ENCODE measurements at places on chromosomes 3 and 15. TPM values are rescaled to one million over a fixed set of nuclear protein-coding genes. Genes with fewer than 3 reads are reported as not detected.
A peak's percentile ranks its signal among the peaks of the same experiment; 100 is the strongest.

GOLGA8K gene
- polyA plus RNA-seq: 1.7 TPM

PLCB2 gene
- polyA plus RNA-seq: 7.8 TPM

EXD1 gene
- not detected for polyA plus RNA-seq

AADACL2 gene
- polyA plus RNA-seq: 3.2 TPM

GNAT1 gene
- not detected for polyA plus RNA-seq

PGBD4 gene
- polyA plus RNA-seq: 2.3 TPM

ATP8B4 gene
- 2.7 TPM for polyA plus RNA-seq

CFAP92 gene
- polyA plus RNA-seq: 1.3 TPM

SUCLG2 gene
- 36.2 TPM for polyA plus RNA-seq

SETMAR gene
- 14.9 TPM for polyA plus RNA-seq

CPN2 gene
- not detected for polyA plus RNA-seq

PLSCR2 gene
- 0.42 TPM for polyA plus RNA-seq

PRR20G gene
- not detected for polyA plus RNA-seq

CPNE9 gene
- not detected for polyA plus RNA-seq

GRCh38 chr15:71278989-71279756, 163.9 kb downstream of the THSD4 start:
- DNase-seq: peak; percentile 91

GRCh38 chr15:57671636-57672035, 34.9 kb upstream of the POLR2M start:
- DNase-seq: no peak

- DNase-seq: no peak
Measured at GRCh38 chr3:23547905-23548650, 257.7 kb upstream of the UBE2E1 start.

DNA sequence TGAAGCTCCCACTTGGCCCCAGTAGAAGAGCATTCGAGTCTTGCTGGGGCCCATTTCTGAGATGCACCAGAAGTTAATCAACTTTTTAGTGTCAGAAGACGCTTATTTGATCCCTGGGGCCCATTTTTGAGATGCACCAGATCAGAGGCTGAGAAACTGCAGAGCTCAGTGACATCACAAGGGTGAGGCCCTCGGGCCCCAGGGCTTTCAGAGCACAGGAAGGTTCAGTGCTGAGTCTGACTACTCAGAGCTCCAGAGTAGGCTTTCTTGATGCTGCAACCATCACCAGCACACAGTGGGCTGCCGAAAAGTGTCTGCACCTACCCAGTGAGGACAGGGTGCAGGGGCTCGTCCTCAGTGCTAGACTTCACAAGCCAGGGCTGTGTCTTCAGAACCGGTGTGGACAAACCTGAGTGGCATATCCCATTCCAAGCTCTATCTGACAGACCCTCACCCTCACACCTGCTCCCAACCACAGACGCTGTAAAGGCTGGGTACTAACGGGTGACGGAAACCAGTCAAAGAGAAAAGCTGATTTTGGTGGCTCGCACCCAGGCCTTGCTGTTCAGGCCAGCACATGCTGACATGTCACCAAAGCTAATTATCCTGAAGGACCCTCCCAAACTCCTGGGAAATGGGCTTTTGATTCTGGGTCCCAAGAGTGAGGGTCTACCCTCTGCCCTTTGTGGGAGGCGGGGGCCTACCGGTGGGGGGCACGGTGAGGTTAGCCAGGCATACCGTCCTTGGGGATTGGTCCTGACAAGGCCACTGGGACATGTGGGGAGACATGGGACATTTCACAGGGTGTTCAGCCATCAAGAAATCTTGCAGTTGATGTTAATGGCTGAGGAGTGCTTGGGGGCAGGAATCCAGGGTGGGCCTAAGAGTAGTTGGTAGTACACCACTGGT, 83.0 kb downstream of the PDCD6IP start:
- DNase-seq: no peak

GRCh38 chr15:92674347-92674746, 18.8 kb upstream of the FAM174B start:
- DNase-seq: no peak

- no peak for DNase-seq
Measured at GRCh38 chr3:39396690-39397089, 9.8 kb upstream of the RPSA start.

GRCh38 chr3:76859596-76859995, 180.3 kb upstream of the ROBO2 start:
- DNase-seq: no peak

- peak; percentile 30 for DNase-seq
Measured at GRCh38 chr3:41933154-41933676, 28.7 kb downstream of the ULK4 start.

DNA sequence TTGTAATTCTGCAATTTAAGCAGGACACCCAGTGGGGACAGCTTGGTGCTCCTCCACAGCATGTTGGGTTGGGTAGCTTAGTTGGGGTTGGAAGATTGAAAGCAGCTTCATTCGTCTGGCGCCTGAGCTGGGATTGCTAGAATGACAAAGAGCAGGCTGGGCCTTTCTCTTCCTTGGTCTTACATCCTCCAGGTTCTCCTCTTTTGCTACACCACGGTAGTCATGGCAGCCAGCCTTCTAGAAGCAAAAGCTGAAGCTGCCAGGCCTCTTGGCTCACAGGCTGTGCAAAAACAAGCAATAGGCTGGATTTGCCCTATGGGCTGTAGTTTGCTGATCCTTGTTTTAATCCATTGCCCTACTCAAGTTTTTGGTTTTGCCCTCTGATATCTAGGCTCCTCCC, 3.2 kb upstream of the ANXA2 start:
- no peak for DNase-seq

GRCh38 chr15:93479715-93480114, 390.7 kb upstream of the RGMA start:
- DNase-seq: peak; percentile 93

GRCh38 chr3:171113716-171114115, 87.2 kb upstream of the SLC2A2 start:
- DNase-seq: no peak

- DNase-seq: no peak
Measured at GRCh38 chr3:123379041-123379830, 69.7 kb downstream of the ADCY5 start.

- no peak for DNase-seq
Measured at GRCh38 chr3:124434176-124434575, 296.1 kb upstream of the UMPS start.

DNA sequence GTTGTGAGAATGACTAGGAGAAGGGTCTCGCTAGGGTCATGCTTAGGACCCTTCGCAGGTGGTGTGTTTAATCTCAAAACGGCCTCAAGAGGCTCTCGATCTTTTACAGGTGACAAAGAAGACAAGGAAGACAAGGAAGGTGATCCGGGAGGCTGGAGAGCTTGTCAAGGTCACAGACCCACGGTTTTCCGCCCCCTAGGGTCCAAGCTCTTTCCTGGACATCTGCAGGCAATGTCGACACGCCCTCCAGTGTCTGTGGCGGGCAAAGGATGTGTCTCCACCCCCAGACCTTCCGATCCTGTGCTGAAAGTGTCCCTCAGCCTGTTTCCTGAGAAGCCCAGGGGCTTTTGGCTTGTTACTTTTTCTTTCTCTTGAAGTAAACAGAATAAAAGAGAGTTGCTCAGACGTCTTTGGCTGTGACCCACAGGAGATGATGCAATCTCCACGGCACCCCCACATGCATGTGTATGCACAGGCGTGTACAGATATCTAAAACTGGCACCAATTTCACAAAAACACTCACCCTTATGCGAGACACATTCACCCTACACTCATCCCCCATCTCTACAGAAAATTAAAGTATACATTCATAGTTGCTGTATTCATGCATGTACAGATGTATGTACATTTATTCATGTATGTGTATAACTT, 108.8 kb downstream of the KLF13 start:
- peak; percentile 58 for DNase-seq

GRCh38 chr15:85116925-85117646, 135.4 kb downstream of the PDE8A start:
- DNase-seq: no peak

- no peak for DNase-seq
Measured at GRCh38 chr3:49377483-49377882, 19.3 kb upstream of the GPX1 start.

DNA sequence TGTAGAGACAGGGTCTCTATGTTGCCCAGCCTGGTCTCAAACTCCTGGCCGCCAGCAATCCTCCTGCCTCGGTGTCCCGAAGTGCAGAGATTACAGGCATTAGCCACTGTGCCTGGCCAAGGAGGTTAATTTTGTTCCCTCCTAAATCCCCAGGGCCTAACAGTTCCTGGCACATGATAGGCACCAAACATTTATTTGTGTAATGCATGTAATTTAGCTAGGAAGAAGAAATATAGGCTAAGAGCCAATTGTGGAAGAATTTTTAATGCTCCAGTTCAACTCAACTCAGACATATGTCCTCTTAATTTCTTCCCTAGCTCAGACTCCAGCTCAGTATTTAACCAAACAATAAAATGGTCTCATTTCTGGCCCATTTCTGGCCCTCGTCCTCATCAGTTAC, 7.7 kb upstream of the ZNF592 start:
- DNase-seq: no peak

- DNase-seq: no peak
Measured at GRCh38 chr3:29176501-29176900, 104.4 kb upstream of the RBMS3 start.

DNA sequence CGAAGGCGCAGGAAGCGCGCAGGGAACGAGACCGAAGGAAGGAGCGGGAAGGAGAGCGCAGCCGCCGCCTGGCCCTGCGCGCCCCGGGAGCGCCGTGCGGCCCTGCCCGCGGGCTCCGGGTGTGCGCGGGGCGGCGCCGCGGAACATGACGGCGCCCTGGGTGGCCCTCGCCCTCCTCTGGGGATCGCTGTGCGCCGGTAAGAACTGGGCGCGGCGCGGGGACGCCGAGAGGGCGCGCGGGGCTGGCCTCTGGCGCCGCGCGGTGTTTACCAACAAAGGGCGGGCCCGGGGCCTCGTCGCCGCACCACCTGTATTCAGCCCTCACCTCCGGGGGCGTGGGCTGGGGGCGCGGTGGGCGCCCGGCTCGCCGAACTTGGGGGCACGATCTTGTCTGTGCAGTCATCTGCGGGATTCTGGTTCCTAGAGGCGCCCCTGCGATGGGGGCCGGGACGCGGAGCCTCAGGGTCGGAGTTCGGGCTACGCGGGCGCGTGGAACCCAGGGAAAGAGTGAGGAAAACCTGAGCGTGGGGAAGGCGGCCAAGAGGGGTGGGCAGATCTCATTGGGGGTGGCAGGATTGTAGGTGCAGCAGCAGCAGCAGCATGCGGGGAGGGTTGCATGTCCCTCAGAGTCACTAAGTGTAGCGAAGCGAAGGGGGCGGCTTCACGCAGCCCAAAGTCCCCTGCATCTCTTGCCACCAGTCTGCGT, 641 bp downstream of the ACVR2B start:
- no peak for DNase-seq

DNA sequence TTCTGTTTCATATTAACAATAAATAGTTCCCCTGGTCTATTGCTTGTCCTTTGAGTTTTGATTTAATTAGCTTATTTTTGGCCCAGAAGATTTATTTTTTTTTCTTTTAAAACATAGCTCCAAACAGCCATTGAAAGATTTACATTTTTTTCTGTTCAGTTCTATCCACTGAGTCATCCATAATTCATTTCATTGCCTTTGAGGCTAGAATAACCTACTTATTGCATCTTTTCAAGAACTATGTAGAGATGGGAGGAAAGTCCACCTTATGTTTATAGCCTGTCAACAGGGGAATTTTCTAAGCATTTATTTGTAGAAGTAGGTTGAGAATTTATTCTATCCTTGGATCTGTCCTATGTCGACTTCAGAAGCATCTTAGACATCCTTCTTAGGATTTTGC, 53.4 kb upstream of the CHD2 start:
- no peak for DNase-seq

- no peak for DNase-seq
Measured at GRCh38 chr3:58009026-58009748, 965 bp downstream of the FLNB start.

GRCh38 chr3:100954990-100955389, 38.2 kb downstream of the ABI3BP start:
- peak; percentile 94 for DNase-seq

- DNase-seq: no peak
Measured at GRCh38 chr3:50170689-50171088, 15.6 kb downstream of the SEMA3F start.

Data from muscle of back (tissue), 13 donors.